Frontal cortex (tissue), 4 donors: ENCODE measurements at places on chromosomes 11 and 22. TPM values are rescaled to one million over a fixed set of nuclear protein-coding genes. Genes with fewer than 3 reads are reported as not detected.

The BANF1 gene
- 25.3 TPM for total RNA-seq

The SLC22A6 gene
- total RNA-seq, result 10.6 TPM

The MMP27 gene
- total RNA-seq, result not detected

The OR2D3 gene
- not detected for total RNA-seq

The LYVE1 gene
- total RNA-seq, result 6.9 TPM
